ENCODE measurements at places on chromosomes 16 and 17.

GRCh38 chr16:24896439-24896838 lies 50.7 kb downstream of the SLC5A11 start:
- DNase-seq: no peak

- no peak for DNase-seq
Observed at GRCh38 chr16:14371778-14372431, 258.2 kb downstream of the PARN start.

DNA sequence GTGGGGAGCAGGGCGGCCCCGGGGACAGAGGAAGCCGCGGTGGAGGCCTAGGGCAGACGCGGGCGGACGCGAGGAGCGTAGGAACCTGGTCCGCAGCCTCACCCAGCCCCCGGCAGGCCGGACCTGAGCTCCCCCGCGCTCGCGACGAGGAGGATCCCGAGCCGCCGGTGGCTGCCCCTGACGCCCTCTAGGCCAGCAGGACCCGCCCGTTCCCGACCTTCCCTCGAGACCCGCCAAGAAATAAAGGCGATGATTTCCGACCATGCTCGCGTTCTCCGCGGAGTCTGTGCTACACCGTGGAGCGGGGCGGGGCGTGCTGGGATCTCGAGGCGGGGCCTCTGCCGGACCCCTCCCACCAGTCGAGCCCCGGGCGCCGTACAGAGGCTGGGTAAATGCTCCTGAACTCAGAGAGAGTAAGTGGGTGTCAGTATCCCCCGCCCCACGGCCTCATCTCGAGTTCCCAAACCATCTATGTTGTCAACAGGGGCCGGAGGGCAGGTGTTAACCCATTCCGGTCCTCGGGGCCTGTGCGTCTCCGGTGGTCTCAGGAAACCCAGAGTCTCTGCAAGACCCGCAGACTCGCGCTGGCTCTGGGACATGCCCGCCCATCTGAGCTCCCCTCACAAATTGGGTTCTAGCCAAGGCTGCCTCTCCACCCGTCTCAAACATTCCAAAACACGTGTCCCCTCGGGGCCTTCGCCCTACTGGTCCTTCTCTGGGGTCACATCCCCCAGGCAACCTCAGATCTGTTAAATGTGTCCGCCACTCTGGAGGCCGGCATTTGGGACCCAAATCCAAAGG lies 13.7 kb downstream of the SYCE1L start:
- peak; percentile 41 for DNase-seq

- DNase-seq: no peak
Observed at GRCh38 chr16:54265575-54266107, 20.9 kb downstream of the IRX3 start.

DNA sequence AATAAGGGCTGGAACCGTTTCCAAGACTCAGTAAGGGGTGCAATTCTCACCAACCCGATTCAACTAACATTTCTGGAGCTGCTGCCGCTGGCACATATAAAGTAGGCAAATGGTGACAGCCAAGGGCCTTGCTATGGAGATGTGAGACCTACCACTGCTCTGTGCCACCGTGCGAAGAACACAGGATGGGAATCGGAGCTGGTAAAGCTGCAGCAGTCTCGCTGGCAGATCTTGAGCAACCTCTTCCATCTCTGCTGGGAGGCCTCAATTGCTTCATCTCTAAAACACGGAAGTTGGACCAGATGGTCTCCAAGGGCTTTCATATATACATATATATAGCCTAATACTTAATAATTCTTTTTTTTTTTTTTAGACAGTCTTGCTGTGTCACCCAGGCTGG lies 128.9 kb upstream of the RCVRN start:
- no peak for DNase-seq

DNA sequence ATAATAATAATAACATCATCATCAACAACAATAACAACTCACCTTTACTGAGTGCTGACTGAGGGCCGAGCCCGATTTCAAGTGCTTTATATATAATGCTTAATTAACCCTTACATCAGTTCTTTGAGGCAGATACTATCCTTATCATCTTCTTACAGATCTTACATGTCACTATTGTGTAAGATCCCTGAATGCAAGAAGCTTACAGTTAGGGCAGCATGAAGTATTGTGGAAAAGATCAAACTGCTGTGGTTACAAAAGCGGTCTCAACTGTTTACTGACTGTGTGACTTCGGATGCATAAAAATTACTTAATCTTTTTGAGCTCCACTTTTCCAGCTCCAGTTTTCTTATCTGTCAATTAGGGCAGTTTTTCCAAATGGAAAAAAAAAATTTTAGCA lies 3.3 kb downstream of the VAT1 start:
- DNase-seq: no peak

GRCh38 chr17:42049834-42050392 lies 488 bp downstream of the C17orf113 start:
- no peak for DNase-seq

DNA sequence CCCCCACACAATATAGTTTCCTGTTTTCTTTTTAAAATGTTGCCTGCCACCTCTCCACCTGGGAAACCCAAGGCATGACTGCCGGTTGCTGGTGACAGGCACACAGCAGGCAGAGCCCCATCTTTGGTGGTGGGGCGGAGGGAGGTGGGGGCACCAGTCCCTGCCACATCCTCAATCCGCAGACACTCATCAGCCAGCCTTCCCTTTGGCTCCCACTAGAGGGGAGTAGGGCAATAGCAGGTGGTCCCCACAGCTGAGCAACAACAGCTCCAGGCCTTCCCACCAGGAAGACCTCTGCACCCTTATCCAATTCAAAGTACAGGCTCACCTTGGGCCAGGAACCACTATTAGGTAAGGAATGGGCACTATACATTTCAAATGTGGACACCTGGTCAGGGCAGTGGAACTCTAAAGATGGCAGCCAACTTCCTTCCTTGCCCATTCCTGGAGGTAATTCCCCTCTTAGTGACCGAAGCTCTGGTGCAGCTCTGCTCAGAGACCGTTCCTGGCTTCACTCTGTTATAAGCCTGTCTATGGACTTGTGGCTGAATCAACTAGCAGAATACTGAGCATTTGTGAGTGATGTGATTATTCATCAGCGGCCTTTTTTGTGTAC lies 13.9 kb downstream of the RECQL5 start:
- no peak for DNase-seq

DNA sequence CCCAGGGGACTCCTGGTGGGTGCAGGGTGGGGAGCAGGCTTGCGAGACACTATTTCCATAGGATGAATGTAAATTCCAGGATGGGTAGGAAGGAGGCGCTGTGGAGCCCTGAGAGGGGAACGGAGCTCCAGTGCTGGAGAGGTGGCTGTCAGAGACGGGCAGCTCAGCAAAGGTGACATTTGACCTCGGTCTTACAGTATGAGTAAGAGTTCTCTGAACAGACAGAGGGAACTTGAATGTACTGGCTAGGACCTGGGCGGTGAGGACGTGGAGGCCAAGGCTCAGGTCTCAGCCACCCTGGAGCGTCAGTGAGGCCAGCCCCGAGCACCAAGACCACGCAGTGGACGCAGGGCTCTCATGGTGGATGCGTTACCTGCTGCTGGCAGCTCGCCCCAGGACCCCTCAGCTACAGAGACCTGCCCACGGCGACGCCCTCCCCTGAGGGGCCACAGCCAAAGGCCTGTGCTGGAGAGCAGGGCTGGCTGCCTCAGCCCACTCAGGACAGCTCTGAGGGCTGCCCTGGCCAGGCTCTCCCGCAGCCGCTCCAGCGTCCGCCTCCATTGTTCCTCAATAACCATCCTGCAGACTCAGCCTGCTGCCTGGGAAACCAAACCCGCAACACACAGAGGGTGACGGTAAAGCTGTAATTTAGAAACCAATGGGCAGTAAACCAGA lies 65.9 kb upstream of the TNRC6C start:
- no peak for DNase-seq

DNA sequence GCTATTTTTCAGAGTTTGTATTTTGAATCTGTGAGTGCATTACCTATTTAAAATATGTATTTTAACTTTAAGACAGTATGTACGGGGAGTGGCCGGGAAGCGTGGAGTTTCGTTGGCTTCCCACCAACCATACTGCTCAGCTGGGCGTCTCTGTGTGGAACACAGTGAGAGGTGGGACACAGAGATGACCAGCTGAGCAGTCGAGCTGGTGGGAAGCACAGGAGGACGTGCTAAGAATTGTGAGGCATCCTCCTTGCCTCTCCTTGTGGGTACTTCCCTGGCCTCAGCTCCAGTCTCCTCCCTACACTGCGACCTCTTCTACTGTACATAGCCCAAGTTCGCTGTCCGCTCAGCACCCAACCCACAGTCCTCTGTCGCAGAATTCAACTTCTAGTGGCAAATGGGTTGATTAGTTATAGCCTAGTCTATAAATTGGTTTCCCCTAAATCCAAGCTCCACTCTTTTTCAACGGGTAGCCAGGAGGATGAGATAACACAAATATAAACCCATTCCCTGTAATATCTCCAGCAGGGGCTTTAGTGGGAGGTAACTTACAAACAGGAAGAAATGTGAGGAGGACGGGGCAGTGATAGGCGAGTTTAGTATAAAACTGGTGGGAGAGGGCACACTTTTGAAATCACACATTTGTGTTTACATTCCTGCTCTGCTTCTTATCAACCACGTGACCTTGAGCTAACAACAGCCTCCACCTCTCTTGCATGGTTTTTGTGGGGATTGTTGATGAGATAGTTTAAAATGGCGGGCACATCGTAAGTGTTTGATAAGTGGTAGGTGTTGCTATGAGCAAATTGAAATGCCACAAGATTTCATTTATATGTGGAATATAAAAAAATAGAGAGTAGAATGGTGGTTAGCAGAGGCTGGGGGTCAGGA lies 211.9 kb upstream of the HS3ST3A1 start:
- DNase-seq: no peak

DNA sequence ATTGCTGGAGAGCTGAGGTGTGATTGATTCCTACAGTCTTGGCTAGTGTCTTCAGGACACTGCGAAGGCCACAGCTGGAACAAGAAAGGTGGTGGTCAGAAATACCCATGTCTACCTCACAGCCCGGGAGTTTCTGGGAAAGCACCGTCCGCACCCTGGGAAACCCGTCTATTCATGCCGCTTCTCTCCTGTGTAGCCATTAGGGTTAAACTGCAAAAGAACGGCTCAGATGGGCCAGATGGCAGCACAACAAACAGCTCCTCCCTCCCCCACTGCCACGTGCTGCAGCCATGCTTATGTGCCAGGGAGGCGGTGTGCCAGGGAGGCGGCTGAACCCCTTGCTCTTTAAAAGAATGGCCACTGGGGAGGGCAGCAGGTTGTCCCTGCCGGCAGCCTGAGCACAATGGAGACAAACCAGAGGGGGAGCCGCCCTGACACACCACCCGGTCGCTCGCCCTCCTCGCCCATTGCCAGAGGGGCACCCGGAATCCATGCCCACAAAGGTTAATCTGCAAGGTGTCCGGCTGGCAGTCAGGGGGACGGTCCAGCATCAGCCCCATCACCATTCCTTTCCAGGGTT lies 65.2 kb downstream of the CYTH1 start:
- no peak for DNase-seq

- peak; percentile 56 for DNase-seq
Observed at GRCh38 chr17:63600569-63601438, at the start of gene TACO1. TACO1 (plus strand) TSS chr17:63600895; CDS start chr17:63601084, 189 bp downstream.

DNA sequence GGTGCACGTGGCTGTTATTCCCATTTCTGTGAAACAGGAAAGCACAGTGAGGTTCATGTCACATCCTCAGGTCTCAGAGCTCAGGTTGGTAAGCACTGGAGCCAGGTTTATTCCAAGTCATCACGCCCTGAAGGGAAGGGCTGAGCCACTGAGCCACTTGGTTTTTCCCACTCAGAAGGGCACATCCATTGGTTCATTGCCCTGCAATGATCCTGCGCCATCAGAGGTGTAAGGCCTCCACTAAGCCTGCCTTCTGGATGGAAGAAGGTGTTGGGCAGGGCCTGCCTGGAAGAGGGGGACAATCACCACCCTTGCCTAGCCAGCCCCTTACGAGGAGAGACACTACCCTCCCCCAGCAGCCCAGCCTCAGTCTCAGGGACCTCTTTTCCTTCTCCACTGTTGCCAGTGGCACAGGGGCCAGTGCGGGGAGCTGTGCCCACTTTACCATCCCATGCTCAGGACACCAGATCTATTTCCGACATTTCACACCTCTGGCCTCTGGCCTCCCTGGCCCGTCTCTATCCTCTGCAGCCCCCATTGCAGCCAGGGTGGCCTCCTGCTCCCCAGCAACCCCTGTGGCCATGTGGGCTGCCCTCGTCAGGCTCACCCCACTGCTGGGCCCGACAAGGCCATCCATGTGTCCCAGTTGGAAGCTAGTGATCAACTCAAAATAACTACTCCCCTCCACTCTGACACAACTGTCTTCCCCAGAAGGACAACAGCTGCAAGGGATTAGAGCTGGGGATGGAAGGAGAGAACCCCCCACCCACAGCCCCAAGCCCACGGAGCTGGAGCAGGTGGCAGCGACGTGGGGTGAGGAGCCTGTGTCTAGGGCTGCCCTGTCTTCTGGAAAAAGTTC lies 29.9 kb downstream of the CFAP20 start:
- DNase-seq: no peak

- DNase-seq: no peak
Observed at GRCh38 chr17:63552211-63552610, 1.9 kb downstream of the DCAF7 start.

GRCh38 chr17:3911271-3912053 lies 4.8 kb downstream of the P2RX1 start:
- peak; percentile 22 for DNase-seq

- DNase-seq: no peak
Observed at GRCh38 chr16:392450-393030, 4.5 kb upstream of the NME4 start.

DNA sequence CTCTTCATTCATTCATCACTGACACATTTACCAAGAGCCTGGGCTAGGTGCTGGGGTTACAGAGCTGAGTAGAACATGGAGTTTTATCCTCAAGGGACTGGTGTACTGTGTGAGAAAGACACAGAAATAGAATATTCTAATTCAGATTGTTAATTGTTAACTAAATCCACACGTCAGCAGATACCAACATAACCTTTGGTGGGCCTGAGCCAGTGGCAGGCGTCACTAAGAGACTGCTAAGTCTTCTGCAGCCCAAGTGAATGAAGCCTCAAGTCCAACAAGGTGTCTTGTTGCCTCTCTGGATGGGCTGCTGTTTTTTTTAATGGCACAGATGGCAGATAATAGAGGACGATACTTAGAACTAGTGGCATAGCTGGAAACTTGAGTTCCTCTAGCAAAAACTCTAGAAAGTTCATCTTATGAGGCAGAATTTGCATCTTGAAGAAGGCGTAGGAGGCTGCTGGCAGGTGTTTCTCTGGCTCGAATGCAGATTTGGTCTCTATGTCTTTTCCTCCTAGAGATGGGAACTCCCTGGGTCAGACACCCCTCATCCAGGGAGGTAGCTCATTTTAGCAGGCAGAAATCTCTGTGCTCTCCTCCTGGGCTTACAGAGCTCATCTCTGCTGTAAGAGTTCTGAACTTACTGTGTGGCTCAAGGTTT lies 179.5 kb downstream of the NTN1 start:
- no peak for DNase-seq

DNA sequence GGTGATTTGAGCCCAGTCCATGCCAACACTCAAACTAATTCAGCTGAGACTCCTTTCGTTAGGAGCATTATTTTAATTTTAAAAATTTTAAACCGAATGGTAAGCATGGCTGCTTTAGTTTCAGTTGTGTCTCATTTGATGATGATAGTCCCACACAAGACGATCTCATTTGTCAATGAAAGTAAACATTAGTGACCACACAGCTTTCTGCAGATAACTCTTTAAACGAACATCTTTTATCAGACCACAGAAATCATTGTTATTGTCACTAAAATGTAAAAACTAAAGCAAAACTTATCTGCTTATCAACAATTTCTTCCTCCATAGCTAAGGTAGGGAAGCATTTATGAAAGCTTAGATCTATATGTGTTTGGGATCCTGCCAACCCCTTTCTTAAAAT lies 382.2 kb downstream of the ZFHX3 start:
- DNase-seq: no peak
